ENCODE measurements at places on chromosomes 16 and 17.

GRCh38 chr16:66324815-66325515 is 41.5 kb upstream of the CDH5 start:
- DNase-seq, result peak; percentile 16

DNA sequence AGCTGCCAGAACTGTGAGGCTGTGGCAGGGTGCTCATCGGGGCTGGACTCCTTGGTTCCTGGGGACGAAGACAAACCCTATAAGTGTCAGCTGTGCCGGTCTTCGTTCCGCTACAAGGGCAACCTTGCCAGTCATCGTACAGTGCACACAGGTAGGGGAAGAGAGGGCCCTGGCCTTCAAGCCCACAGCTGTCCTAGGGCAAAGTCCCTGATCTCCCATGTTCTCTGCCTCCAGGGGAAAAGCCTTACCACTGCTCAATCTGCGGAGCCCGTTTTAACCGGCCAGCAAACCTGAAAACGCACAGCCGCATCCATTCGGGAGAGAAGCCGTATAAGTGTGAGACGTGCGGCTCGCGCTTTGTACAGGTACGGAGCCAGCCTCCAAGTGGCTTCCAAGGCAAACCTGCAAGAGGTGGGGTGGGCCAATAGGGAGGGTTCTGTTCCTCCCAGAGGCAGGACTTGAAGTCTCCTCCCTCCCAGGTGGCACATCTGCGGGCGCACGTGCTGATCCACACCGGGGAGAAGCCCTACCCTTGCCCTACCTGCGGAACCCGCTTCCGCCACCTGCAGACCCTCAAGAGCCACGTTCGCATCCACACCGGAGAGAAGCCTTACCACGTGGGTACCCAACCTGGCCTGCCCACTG is 3.7 kb downstream of the BCL6B start:
- no peak for DNase-seq

- DNase-seq, result no peak
These were observed 289.0 kb upstream of the AXIN2 start for GRCh38 chr17:65850486-65850885.

DNA sequence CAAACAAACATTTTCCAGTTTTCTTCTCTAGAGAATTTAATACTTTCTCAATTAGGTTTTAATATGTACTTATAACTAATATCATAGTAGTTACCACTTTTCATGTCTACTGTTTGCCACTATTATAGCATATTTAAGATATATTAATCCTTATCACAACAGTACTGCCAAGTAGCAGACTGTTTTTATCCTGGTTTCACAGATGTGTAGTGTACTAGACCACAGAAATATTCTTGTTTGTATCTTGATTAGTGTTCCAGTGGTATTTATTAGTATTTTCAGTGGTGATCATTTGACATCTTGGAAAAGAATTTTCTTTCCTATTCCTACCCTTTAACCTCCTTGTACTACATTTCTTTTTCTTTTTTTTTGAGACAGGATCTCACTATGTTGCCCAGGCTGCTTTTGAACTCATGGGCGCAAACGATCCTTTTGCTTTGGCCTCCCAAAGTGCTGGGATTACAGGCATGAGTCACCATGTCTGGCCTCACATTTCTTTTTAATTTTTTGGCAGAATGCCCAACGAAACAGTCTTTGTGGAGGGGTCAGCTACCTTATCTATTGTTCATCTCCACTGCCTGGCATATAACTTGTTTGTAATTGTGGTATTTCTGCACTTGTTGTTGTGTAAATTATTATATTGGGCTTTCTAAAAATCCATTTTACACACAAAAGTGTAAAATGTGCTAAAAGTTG is 27.2 kb downstream of the MAP2K4 start:
- peak; percentile 35 for DNase-seq

GRCh38 chr16:57807968-57808528 is 5.8 kb upstream of the KIFC3 start:
- peak; percentile 75 for DNase-seq

- DNase-seq, result no peak
These were observed 22.5 kb downstream of the HEATR9 start for GRCh38 chr17:35846055-35846809.

DNA sequence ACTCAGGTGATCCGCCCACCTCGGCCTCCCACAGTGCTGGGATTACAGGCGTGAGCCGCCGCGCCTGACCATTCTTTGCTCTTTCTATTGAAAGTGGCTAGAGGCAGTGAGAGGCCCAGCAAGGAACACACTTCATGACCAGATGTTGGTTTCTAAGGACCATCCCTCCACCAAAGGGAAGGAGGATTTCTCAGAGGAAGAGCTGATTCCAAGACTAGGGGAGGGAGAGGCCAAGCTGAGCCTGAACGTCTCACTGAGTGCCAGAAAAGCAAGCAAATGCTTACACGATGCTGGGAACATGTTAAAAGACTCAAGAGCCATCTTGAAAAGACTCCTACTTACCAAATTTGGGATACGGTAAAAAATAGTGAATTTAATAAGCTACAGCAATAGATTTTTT is 79.2 kb downstream of the MRM3 start:
- no peak for DNase-seq

GRCh38 chr16:85047867-85048455 is 20.4 kb downstream of the KIAA0513 start:
- no peak for DNase-seq

GRCh38 chr17:73991260-73991659 is 212.2 kb upstream of the RPL38 start:
- no peak for DNase-seq

DNA sequence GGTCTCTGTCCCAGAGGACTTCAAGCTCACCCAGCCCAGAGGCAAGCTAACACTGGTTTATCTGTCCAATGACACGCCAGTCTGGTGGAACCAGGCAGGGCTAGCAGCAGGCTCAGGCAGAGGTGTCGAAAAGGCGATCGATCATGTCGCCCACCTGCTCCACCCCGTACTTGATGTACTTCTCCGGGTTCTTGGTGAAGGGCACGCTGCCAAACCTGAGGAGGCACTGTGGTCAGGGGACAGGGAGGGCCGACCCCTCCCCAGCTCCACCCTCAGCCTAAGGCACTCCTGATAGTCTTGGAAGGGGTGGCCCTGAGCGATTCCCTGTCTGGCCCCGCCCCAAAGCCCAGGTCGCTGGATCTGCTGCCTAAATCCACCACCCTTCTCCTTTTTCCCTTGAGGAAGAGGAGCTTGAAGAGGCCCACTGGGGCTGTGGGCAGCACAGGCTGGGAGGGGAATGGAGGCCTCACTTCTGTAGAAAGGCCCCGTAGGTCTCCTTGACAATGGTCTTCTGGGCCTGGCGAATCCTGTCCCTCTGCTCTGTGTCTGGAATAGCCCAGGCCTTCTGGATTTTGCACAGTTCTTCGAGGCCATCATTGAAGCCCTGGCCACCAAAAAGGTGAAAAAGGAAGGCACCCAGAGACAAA is 4.7 kb downstream of the ZACN start:
- no peak for DNase-seq

GRCh38 chr16:9791556-9791955 is 390.7 kb downstream of the GRIN2A start:
- no peak for DNase-seq

DNA sequence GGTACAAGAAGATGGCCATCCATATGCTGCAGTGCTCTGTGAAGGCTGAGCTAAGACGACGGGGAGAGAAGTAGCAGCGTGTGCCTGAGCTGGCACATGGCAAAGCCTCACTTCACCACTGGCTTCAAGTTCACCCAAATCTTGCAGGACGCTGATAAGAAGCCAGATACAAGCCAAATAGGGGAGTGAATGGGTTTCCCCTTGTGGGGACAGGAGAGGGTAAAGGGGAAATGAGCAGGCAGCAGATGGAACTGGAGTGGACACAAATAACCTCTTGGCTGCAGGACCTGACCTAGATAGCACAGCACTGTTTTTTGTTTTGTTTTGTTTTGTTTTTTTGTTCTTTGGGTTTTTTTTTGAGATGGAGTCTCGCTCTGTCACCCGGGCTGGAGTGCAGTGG is 21.0 kb upstream of the PITPNA start:
- no peak for DNase-seq

DNA sequence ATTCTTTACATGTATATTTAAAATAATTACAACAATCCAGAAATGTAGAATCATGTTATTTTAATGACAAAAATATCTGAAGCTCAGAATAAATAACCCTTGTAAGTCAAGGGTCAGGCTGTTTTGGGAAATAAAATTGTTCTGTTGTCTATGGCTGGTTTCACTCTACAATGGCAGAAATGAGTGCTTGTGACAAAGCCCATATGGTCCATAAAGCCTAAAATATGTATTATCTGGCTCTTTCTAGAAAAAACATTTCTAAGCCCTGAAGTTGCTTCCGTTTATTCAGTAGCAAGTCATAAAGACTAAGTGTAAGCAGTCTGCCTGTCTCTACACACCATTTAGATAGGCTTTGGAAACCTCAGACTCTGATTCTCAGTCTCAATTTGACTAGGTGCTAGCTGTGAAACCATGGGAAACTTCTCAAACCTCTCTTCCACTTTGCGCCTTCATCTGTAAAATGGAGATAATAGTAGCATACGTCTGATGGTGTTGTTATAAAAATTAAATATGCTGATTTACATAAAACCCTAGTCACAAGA is 365.7 kb upstream of the CA10 start:
- no peak for DNase-seq

DNA sequence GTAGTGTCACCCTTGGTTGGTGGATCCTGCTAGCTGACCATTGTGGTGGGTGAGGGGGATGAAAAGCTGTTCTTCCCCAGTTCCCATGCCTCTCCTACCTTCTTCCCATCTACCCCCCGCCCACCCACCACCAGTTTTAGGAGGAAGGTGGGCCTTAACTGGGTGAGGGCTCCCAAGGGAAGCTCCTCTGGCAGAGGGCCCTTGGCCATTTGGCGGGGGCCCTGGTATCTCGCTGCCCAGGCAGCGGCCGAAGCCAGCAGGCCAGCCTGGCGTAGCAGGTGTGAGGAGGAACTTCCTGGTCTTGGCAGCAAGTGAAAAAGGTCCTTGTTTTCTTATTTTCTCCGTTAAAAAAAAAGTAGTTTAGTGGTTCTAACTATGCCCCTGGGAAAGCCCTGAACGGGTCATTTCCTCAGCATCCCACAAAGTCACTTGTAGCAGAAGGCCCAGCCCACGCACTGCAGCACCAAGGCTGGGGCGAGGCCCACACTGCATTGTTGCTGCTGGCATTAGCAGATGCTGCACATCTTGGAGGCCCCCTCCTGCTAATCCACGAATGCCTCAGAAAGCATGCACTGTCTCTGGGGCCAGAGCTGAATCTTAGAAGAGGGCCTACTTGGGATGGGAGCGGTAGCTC is 72.5 kb downstream of the MPRIP start:
- DNase-seq, result no peak

DNA sequence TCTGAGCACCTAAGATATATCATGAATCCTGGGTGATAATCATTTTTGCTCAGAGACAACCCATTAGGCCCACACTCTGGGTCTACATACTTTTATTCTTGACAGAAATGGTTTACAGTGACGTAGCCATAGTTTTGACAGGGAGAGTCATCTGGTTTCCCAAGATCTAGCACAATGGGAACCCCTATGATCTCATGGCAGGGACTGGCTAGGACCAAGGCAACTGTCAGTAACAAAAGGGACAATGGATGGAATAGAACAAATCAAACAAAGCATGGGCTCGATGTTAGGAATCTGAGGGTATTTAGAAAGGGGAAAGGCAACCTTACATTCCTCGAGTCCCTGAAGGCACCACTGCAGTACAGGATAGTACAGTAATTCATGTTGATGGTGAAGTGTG is 20.5 kb downstream of the CFAP97D1 start:
- no peak for DNase-seq

DNA sequence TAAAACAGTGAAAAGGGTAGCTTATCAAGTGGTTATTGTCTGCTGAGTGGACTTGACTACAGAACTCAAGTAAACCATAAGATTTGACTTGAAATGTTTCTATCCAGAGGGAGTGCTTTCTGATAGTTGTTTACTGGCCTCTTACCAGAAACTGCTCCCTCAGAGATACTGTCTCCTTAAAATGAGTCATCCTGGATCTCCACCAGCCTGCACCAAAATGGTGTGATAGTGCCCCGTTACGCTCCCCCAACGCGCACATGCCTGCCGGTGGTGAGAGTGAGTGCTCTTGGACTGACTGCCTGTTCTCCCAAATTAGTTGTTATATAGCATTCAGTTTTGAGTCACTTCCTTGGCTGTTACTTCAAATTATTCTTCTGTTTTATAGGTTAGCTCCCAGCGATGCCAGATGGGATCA is 22.9 kb downstream of the PRCD start:
- peak; percentile 50 for DNase-seq

Data from endothelial cell of umbilical vein (primary cell).